ENCODE measurements at places on chromosomes 7 and 10.

DNA sequence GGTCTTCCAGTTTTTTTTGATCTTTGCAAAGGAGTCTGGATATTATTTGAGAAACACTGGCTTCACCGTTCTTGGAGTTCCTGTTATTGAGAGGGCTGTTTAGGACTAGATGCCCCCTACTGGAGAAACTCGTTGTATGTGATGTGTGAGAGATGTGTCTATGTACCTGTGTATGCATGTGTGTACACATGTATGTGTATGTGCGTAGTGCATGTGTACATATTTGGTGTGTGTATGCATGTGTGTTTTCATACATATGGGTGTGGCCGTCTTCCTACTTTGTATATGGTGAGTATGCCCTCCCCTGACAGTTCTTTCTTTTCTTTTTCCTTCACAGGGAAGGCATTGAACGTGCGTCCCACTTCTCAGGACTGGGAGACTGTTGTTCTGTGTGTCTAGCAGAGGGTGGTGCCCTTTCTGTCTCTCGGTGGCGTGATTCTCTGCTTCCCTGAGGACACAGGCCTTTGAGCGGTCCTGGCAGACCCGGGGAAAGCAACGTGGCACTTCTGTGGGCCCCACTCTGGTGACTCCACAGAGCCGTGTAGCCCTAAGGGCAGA lies 3.0 kb upstream of the CALHM3 start:
- no peak for DNase-seq

- peak; percentile 68 for DNase-seq
Measured at GRCh38 chr10:86361156-86362128, 5.2 kb downstream of the GRID1 start.

- no peak for DNase-seq
Measured at GRCh38 chr7:99679400-99680191, at the start of gene CYP3A5. TSS of gene CYP3A5 (minus strand) at chr7:99679996. CDS start at chr7:99679896, 100 bp downstream.

DNA sequence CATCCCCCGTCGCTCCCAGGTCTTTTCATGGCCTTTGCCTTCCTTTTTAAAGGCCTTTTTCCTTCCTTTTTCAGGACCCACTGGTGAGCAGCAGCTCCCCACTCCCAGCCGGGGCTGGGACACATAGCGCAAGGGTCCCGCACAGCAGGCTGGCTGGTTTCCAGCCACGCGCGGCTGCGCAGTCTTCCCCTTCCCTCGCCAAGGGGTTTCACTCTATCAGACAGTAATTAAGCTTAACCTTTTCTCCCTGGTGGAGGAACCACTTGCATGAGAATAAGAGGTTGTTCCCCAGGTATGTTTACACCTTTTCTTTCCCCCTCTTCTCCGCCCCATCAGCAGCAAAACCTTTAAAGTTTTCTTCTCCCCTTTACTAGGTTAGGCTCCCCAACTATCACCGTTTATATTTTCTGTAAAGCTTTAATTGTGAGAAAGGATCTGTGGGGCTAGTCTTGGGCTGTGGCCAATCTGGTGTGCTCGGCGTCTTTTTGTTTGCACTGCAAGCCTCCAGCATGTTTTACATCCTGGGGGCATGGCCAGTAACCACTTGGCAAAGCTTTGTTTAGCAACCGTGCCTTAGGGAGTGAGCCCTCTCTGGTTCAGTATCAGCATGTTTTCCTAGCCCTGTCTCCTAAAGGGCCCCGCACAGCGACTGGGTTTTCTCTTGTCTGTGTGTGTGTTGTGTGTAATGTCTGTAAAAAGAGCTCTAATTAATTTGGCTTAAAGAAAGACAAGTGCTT lies 219.6 kb downstream of the PHF14 start:
- no peak for DNase-seq

- no peak for DNase-seq
Measured at GRCh38 chr10:43417950-43418768, 9.2 kb upstream of the HNRNPF start.

GRCh38 chr7:85052056-85052737 lies 134.7 kb downstream of the SEMA3D start:
- no peak for DNase-seq

Data from C1 segment of cervical spinal cord (tissue), 14 donors.